ENCODE measurements at places on chromosomes 2 and 18.

- DNase-seq, result no peak
These were observed 141.1 kb downstream of the CDH20 start for GRCh38 chr18:61474341-61474740.

DNA sequence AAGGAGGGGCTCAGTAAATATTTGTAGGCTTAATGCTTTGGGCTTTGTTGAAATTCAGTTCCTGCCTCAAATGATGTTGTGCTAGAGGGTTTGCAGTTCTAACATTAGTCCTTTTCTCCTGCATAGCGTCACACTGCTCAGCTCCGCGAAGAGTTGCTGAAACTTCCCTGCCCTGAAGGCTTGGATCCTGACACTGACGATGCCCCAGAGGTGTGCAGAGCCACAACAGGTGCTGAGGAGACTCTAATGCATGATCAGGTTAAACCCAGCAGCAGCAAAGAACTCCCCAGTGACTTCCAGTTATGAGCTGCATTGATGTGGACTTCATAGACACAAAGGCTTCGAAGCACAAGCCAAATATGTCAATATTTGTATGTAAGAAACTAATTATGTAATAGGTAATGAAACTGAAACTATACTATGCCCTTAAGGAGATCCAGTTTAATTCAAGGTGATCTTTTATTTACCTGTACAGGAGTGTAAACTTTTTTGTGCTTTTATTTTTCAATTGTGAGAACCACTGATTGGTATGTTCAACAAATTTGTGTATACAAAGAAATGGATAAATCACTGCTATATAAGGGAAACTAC is 10.2 kb upstream of the TTC27 start:
- DNase-seq, result no peak

- no peak for DNase-seq
These were observed 490.6 kb upstream of the LINC00305 start for GRCh38 chr18:64639536-64639935.

- DNase-seq, result peak; percentile 12
These were observed 3.4 kb downstream of the NAGK start for GRCh38 chr2:71071681-71072398.

- no peak for DNase-seq
These were observed 46.6 kb downstream of the HDAC4 start for GRCh38 chr2:239354132-239354790.

GRCh38 chr2:228372212-228372611 is 190.7 kb upstream of the SPHKAP start:
- DNase-seq, result no peak
